ENCODE measurements at places on chromosomes 7 and 10.

- DNase-seq = no peak
These were observed 174.1 kb upstream of the TNRC18 start for GRCh38 chr7:5597772-5598171.

DNA sequence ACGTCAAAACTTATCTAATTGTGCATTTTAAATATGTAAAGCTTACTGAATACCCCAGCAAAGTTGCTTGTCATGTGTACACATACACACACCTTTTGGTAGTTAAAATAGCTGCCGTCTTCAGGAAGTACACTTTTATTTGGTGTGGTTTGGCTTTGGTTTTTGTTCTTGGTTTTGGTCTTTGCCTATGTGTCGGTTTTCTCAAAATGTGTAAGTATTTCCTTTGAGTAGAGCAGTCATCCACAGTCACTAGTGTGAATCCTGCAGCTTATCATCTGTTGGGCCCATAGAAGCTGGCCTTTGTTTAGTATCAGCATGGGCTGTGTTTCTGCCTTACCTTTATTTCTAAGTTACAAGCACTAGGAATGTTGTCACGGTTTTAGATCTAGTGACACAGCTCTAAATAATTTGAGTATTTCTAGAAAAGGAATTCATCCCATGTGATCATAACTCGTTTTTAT lies 35.3 kb downstream of the NET1 start:
- DNase-seq = no peak

GRCh38 chr7:129285111-129285510 lies 60.3 kb downstream of the AHCYL2 start:
- no peak for DNase-seq

DNA sequence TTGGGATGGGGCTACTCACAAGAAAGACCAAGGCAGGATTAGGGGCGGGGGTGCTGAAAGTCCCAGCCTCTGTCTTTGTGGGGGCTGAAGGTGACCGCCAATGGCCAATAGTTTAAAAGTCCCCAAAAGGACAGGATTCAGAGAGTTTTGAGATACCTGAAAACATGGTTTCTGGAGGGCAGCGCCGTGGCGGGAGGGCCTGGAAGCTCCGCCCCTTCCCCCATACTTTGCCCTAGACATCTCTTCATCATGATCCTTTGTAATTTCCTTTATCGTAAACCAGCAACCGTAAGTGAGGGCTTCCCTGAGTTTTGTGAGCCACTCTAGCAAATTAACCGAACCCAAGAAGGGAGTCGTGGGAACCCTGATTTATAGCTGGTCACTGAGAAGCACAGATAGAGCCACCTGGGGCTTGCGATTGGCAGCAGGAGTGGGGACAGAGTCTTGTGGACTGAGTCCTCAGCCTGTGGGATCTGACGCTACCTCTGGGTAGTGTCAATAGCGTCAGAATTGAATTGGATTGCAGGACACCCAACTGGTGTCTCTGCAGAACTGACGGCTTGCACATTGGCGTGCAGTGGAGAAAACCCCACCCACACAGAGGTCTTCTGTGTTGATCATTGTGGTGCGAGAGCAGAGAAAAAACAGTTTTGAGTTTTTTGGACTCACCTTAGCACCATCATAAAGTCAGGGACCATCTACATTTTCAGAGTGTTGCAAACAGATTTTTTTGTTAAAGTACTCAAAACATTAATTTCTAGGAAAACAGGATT lies 169.3 kb downstream of the USP6NL start:
- DNase-seq = no peak

DNA sequence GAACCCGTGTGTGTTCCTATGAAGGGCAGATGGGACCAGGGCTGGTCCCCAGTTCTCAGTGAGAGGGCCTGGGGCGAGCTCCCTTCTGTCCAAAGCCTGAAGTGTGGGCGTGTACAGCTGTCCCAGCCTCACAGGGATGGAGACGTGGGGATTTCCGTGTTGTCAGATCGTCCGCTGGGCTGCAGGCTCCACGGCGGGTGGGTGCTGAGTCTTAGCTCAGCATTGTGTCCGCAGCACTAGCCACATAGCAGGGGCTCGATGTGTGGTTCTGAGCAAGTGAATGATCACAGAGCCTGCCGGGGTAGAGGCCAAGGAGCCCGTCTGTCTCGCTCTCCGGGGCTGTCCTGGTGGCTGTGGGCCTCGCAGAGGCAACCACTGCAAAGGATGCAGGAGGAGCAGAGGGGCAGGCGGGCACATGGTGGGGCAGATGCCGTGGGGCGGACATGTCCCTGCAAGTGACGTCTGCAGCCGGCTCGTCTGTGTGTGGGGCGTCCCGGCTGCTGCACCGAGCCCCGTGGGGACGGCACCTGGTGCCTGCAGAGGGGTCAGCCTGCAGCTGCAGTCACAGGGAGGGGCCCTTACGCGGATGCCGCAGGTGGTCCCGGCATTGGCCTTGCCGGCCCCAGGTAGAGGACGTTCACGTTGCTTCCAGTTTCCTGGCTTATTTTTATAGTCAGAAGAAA lies 30.9 kb downstream of the FAM20C start:
- DNase-seq = no peak

GRCh38 chr10:104642658-104643302 lies 1.7 kb downstream of the SORCS3 start:
- DNase-seq = no peak

GRCh38 chr7:22195397-22196172 lies 161.4 kb downstream of the RAPGEF5 start:
- DNase-seq = peak; percentile 30

GRCh38 chr10:10054466-10054865 lies 963.2 kb upstream of the CELF2 start:
- no peak for DNase-seq

DNA sequence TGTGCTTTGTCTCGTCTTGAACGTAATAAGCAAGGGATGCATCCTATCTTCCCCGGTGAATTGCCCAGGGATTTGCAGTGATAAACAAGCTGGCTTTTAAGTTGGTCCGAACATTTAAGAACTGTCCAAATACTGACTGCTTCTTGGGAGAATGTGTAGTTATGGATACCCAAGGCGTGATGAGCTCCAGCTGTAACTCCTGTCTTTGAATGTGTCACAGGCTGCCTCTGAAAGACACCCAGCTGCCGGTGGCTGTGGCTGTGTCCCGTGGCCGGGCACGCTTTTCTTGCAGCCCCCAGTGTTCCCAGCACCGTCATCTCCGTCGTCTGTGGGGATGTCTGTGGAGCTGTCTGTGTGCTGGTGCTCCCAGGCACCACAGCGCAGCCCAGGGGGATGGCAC lies 118.1 kb downstream of the GLRX3 start:
- no peak for DNase-seq

DNA sequence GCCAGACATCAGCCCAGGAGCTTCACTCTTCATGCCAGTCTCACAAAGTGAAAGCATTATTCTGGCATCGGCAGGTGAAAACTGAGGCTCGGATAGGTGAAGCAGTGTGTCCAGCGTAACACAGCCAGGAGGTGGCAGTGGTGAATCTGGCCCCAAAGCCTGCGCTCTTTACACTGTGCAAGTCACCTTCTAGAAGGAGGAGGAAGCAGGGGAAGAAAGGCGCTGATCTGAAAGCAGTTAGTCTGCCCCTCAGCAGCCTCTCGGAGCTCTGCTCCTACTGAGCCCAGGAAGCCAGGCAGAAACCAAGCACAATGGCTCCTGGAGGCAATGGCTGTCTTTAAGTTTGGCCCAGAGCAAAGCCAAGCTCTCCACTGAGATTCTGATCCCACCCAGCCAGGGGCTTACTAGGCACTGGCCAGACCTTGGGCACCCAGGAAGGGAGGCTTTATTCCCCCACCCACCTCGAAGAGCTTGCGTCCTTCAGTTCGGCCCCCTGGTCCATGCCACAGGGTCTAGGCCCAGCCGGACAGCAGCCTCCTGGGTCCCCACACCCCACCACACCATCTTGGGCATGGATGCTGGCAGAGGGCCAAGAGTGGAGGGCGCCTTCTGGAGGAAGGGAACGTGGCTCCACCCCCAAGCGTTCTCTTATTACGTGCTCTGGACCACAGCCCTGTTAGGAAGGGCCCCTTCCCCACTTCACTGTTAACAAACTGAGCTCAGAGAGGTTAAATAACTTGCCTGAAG lies 104.5 kb downstream of the GRID1 start:
- DNase-seq = no peak

DNA sequence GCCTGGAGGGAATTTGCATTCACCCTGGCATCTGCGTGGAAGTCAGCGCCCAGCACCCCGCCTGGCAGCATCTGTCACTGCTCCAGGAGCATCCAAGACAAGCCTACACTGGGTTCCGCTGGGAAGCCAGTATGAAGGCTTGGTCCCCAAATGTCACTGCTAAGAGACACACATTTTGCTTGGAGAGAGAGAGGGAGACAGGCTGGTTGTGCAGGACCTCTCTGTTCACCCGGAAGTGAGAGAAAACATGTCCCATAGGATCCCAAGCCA lies 119.5 kb downstream of the SEC23IP start:
- peak; percentile 21 for DNase-seq

DNA sequence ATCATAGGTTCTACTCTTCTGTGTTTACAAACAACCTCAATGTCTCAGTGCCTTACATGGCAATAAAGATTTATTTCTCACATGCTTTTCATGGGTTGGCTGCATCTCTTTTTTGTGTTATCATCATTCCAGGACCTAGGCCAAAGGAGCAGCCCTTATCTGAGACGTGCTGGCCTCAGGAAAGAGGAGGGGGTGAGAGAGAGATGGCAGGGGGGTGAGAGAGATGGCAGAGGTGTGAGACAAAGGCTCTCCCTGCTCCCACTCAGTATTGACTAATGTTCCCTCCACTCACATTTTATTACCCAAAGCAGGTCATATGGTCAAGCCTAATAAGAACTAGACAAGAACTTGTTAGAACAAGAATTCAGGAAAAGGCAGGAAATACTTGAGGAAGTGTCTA lies 120.1 kb upstream of the PRR15 start:
- no peak for DNase-seq

- no peak for DNase-seq
These were observed 208.8 kb downstream of the KCNMA1 start for GRCh38 chr10:77428691-77429395.

GRCh38 chr7:65295409-65295808 lies 78.2 kb upstream of the ZNF92 start:
- DNase-seq = no peak

DNA sequence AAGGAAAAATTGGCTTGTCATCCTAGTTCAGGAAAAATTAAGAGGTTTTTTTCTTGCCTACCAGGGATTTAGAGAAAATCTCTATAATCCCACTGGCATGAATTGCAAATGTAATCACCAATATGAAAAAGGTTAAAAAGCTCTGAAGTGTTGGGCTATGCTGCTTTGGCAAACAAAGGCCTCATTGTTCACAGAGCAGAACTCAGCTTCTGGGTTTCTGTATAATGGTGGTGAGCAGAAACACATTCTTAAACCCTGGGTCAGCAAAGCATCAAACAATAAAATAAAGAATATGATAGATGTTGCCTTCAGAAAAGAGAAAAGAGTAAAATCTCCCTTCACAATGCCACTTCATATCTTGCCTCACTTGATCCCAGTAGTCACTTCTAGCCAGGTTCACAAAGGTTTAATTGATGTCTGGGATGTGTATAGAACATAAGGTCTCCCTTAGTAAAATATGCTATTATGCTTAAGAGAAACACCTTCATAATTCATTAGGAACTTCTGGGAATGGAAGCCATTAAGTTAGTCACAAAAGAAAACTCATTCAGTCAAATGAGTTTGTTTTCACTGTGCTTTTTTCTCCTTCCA lies 1255.5 kb upstream of the PHF14 start:
- no peak for DNase-seq

DNA sequence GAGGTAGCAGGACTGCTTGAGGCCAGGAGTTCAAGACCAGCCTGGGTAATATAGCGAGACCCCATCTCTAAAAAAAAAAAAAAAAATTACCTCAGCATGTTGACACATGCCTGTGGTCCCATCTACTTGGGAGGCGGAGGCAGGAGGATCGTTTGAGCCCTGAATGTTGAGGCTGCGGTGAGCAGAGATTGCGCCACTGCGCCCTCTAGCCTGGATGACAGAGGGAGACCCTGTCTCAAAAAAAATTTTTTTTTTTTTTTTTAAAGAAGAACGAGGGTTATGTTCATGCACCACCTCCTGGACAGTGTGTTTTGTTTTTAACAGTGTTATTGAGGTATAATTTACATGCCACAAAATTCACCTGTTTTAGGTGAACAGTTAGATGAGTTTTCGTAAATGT lies 51.1 kb upstream of the SEPHS1 start:
- DNase-seq = no peak

DNA sequence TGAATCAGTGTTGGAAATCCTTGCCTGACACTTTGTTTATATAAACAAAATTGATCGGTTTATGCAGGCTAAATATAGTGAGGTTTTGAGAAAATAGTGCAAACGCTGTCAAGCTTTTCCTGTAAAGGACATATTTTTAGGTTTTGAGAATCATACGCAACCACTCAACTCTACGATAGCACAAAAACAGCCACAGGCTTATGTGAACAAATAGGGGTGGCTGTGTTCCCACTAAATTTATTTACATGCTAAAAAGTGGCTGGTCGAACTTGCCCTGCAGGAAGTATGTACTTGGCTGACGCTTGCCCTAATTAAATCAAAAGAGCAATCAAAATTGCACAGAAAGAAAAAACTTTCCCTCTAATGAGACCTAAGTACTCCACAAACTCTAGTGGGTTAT lies 234.7 kb upstream of the CACNA2D1 start:
- no peak for DNase-seq

DNA sequence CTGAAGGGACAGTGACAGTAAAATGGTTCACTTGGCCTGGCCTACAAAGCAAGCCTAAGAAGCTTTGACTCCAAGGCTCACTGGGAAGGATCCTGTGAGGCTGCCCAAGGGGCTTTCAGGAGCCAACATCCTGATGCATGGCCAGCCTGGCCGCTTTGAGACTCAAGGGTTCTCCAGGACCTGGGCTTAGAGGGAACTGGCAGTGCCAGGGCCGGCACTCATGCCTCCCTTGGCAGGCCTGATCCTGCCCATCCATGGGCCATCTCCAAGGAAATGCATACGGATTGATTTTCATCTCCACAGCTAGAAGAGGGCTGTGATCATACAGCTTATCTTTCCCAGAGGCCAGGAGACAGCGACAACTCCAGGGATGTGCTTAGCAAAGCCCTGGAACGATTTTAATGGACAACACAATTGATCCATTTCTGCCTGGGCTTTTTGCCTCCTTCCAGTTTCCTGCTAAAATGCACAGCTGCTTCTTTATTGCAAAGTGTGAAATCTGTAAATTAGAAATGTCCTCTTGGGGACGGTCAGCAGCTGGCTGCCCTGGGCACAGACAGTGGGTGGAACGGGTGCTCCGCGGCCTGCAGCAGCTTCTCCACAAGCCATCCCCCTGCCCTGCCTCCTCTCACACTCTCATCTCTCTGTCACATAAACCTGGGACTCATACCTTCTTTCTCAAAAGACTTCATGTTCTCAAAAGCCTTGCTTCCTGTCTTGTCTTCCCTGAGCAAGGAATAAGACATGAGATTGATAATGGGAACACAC lies 288.5 kb downstream of the GRID1 start:
- no peak for DNase-seq

Measured in NCI-H1694 treated with DMSO at 0.1 percent for 48 hours (cell line).